Glomerular endothelial cell (primary cell): ENCODE measurements at places on chromosomes 7 and 10. TPM values are rescaled to one million over a fixed set of nuclear protein-coding genes. Genes with fewer than 3 reads are reported as not detected.

The NEBL gene
- 0.44 and 0.47 TPM in 2 replicates for total RNA-seq

The GCK gene
- 0.41 TPM in 1 of 2 replicates, not detected in the other for total RNA-seq

The PNLIPRP1 gene
- not detected in 2 replicates for total RNA-seq

The ARMC3 gene
- total RNA-seq, result not detected in 2 replicates

The RBP3 gene
- total RNA-seq, result not detected in 2 replicates

The CREB5 gene
- 10.7 and 28.7 TPM in 2 replicates for total RNA-seq

The LMBR1 gene
- total RNA-seq, result 98.6 and 170 TPM in 2 replicates

The EBLN1 gene
- total RNA-seq, result not detected in 2 replicates

The RFC2 gene
- 17.6 and 21.1 TPM in 2 replicates for total RNA-seq

The SFMBT2 gene
- total RNA-seq, result 3.1 and 4.8 TPM in 2 replicates

The PRXL2A gene
- total RNA-seq, result 197 and 204 TPM in 2 replicates

The SLC39A12 gene
- not detected in 2 replicates for total RNA-seq

The SEMA4G gene
- 6.9 and 10.0 TPM in 2 replicates for total RNA-seq

The SLC26A4 gene
- 0.47 and 0.73 TPM in 2 replicates for total RNA-seq

The ICA1 gene
- 26.6 and 43.2 TPM in 2 replicates for total RNA-seq

The CYP26C1 gene
- total RNA-seq, result 0.05 and 1.1 TPM in 2 replicates
